Right renal cortex interstitium (tissue), 3 donors: ENCODE measurements at places on chromosomes 6 and 20.

- DNase-seq = no peak
These were observed 54.9 kb downstream of the TENT5A start for GRCh38 chr6:81697559-81697958.

DNA sequence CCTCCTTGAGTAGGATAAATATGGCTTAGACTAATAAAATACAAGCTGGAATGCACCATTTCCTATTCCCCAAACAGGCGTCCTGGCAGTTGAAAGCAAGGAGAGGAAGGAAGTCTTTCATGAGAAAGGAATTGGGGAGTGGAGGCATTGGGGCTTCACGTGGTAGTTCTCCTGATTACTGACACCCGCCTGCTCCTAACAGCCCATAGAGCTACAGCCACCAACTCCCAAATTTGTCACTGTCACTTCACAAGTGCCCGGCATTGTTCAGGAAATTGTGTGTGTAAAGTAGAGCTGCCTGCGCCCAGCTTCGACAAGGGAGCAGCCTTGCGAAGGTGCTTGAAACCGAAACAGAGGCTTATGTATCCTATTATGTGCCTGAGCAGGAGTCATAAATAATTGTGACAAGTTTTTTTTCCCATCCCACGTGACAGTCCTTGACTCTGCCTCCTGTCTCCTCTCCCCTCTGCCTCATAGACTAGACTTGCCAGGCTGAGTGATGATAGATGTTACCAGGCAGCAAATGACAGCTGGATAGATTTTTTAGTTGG, 301.7 kb upstream of the ZFP64 start:
- DNase-seq = peak; percentile 61

DNA sequence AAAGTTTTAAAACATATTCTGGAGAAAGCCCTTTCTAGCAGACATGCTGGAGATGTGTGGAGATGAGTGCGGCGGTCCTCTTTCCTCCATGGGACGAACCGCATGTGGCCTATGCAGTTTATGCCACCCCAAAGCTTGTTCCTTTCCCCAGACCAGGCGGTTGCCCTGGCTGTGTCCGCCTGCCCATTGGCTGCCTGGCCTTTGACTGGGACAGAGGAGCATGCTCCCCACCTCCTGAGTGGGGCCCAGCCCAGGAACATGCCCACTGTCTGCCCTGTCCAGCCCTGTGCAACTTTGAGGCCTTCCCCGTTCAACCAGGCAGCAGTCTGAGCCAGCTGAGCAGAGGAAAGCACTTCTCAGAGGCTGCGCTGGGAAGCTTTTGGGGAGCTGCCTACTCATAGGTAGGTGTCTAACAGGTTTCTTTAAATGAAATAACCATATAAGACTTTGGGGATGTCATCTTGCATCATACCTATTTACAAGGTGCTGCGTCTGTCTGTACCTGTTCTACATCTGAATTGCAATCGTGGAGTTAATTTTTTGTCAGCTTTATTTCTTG, 20.6 kb downstream of the FOXC1 start:
- no peak for DNase-seq

GRCh38 chr20:44215125-44215524, 4.6 kb upstream of the OSER1 start:
- peak; percentile 36 for DNase-seq

DNA sequence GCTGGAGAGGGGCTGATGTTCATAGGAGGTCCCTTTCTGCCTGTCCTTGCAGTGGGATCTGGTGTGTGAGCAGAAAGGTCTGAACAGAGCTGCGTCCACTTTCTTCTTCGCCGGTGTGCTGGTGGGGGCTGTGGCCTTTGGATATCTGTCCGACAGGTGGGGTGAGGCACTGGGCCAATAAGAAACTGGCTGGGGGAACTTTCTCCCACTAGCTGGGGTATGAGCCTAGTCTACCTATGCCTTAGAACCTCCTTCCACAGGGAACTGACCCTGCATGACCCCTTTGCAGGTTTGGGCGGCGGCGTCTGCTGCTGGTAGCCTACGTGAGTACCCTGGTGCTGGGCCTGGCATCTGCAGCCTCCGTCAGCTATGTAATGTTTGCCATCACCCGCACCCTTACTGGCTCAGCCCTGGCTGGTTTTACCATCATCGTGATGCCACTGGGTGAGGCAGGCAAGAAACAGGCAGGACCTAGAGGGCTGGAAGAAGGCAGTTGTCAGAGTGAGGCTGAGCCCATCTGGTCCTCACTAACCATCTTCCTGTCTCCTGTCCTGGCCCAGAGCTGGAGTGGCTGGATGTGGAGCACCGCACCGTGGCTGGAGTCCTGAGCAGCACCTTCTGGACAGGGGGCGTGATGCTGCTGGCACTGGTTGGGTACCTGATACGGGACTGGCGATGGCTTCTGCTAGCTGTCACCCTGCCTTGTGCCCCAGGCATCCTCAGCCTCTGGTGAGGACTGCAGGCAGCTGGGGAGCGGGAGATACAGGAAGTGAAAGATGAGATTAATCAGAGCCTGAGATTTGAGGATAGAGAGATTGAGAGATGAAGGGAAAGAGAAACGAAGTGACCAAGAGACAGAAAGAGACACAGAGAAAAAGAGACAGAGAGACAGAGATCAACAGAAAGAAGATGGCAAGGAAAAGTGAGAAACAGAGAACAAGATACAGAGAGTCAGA, 1.6 kb downstream of the SLC22A7 start:
- DNase-seq = no peak

- no peak for DNase-seq
These were observed 8.2 kb upstream of the CCDC167 start for GRCh38 chr6:37507690-37508421.

DNA sequence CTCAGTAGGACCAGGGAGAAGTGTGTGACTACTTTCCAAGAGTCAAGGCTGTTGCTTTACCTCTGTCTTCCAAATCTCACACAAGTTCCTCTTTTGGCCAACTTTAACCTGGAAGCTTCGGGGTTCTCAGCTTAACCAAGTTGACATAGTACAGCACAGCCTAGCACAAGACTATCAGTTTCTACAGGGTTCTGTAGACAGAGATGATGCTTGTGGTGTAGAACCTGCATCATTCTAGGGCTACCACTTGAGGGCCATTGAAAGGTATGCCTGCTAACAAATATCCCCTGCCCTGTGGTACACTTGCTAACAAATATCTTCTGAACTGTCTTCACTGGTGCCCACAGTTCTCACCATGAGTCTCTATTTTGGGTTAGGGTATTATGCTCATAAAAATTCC, 62.0 kb upstream of the MAP3K7 start:
- DNase-seq = no peak

DNA sequence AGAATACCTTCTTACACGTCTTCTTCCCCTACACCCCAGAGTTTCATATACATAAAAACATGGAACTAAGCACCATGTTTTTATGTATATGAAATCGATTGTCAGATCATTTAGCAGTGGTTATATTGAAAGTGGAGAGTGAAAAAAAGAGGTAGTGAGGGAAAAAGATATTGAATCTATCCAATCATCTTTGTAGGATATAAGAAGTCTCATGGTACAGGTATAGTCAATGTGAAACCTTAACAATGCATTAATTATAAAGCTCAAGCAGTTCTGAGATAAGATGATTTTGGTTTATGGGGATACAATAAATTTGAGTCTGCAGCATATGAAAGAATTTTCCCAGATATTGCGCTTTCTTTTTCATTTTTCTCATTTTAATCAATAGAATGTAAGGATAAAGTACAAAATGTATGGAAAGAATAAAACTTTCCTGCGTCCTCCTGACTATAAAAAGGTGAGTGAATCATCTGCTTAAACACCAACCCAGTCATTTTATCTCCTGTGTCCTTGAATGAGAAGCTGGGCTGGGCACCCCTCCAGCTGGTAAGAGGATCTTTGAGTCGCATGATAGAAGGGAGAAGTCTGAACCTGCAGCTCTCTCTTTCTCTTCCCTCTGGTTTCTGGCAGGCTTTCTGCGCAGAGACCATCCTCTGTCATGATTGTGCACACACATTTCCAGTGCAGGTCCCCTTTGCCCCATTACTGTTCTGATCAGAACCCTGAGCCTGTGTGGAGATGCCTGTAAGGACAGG, 28.1 kb upstream of the AKIRIN2 start:
- DNase-seq = no peak

DNA sequence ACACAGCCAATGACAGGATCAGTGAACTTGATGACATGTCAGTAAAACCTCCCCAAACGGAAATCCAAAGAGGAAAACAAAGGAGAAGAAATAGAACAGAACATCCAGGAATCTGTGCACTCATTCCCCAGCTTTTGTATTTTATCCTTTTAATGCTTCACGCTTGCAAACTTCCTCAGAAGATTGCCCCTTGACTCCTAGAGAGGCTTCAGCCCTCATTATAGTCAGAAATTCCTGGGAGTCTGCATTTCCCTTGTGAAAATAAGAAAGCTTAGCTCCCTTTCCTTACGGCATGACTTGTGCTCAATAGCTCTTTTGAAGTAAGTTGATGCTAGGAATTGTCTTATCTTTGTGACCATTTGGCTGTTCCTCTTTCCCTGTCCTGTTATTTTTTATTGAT, 313.6 kb upstream of the OPRM1 start:
- no peak for DNase-seq

- DNase-seq = no peak
These were observed 11.3 kb upstream of the TRAM2 start for GRCh38 chr6:52588087-52588709.

- no peak for DNase-seq
These were observed 331.1 kb upstream of the HSF2 start for GRCh38 chr6:122068291-122068769.

DNA sequence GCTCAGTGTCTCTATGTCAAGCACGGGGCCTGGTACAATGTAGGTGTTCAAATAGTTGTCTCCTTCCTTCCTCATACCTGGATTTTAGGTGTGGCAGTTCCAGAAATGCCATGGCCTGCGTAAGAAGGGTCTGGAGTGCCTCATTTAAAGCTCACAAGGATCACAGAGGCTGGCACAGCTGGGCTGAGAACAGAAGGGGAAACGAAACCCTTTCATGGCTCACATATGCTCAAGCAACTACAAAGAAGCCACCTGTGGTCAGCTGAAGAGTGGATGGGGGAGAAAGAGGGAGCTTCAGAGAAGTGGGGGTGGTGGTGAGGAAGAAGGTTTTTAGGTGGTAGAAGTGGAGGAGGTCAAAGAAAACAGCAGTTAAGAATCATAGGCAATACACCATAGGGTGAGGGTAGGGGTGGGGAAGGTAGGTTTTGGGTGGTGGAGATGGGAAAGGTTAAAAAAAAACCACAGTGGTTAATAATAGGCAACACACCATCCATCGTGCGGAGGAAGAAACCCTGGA, 17.0 kb upstream of the TOP1 start:
- no peak for DNase-seq

- no peak for DNase-seq
These were observed 91.3 kb upstream of the GGTLC1 start for GRCh38 chr20:24079661-24080412.

- DNase-seq = no peak
These were observed 244.0 kb upstream of the FAM83B start for GRCh38 chr6:54602591-54602990.

DNA sequence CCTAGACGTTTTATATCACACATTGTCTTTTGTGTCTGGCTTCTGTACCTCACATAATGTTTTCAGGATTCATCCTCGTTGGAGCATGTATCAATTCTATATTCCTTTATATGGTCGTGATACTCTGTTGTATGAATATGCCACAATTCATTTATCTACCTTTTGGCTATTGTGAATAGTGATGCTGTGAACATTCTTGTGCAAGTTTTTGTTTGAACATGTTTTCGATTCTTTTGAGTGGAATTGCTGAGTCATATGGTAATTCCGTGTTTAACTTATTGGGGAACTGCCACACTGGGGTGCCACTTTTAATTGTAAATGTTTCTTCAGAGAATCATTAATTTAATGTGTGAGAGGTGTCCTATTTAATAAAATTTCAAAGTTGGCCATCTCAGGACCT, 101.2 kb downstream of the SLC35B3 start:
- DNase-seq = no peak

GRCh38 chr20:31569163-31570020, 35.7 kb upstream of the ID1 start:
- DNase-seq = no peak

DNA sequence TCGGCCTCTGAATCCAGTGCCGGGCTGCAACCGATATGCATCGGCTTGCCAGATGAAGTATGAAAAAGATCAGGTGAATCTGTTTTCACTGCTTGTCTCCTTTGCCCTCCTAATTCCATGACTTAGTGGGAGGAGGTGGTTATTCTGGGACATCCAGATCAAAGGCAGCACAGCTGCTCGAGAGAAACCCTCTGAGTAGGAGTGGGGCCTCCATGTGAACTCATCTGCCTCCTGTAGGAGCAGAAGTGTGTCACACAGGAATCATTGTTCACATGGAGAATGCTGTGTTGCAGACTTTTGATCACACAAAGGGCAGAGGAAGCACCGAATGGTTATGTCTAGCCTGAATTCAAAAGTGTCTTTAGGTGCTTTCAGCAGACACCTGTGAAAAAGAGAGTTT, 73.1 kb upstream of the SLC22A1 start:
- DNase-seq = no peak

- DNase-seq = no peak
These were observed 135.3 kb upstream of the DEFB112 start for GRCh38 chr6:50185006-50185405.

DNA sequence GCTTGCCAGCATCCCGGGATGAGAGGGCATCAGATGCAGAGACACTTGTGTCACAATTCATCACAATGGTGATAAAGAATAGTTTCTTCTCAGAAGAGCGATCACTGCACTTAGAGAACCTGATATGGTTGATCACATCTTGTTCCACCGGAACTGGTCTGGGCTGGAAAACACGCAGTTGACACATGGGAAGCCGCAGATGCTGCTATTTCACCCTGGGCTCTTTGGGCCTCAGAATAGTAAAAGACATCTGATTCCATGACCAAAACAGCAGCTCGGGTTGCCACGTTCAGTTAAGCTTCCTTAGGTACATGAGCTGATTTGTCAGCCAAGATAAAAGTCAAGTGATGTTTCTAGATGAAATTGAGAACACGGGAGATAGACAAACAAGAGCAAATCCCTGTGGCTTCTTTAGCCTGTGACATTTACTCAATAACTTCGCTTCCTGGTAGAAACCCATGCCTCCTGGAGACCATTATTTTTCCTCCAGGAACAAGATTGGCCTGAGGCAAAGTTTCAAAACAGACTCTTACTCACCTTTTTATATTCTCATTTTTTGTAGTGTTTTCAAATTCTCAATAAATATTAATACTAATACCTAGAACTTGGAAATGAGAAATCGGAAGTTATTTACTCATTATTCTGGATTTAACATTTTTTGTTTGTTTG, 59.4 kb downstream of the TRMT6 start:
- no peak for DNase-seq

DNA sequence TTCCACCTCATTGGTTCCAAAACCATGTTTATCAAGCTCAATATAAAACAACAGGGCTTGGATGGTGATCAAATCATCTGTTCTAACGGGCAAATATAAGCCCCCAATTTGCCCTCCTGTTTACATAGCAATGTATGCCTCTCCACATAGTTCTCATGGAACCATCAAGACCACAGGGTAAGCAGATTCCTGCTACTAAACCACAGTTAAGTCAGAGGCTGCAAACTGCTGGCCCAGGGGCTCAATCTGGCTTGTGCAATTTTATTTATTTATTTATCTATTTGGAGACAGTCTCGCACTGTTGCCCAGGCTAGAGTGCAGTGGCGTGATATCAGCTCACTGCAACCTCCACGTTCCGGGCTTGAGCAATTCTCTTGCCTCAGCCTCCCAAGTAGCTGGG, 18.9 kb upstream of the MTHFD1L start:
- DNase-seq = no peak

- DNase-seq = peak; percentile 46
These were observed 5.5 kb upstream of the HLA-E start for GRCh38 chr6:30483677-30484279.

- no peak for DNase-seq
These were observed 273.0 kb downstream of the ADGB start for GRCh38 chr6:146871611-146872425.
